ENCODE measurements at places on chromosomes 3 and 15.

GRCh38 chr3:190436331-190436730 lies 13.4 kb downstream of the TMEM207 start:
- no peak for DNase-seq
- peaks cover 3% of the 10 kb centered on the region for H3K4me1 ChIP-seq
- no peaks in the 10 kb centered on the region for H3K36me3 ChIP-seq
- H3K27me3 ChIP-seq, result peaks cover 25% of the 10 kb centered on the region
- H3K27ac ChIP-seq, result no peak overlapping the region

GRCh38 chr3:98999675-99000074 lies 98.2 kb upstream of the DCBLD2 start:
- H3K27me3 ChIP-seq, result peaks cover 7% of the 10 kb centered on the region
- H3K36me3 ChIP-seq, result no peaks in the 10 kb centered on the region
- no peak overlapping the region for H3K27ac ChIP-seq
- DNase-seq, result no peak
- no peaks in the 10 kb centered on the region for H3K4me1 ChIP-seq

GRCh38 chr15:70414626-70415025 lies 316.9 kb upstream of the TLE3 start:
- no peak for DNase-seq
- H3K4me3 ChIP-seq, result no peak overlapping the region
- no peaks in the 10 kb centered on the region for H3K4me1 ChIP-seq
- no peak overlapping the region for H3K27ac ChIP-seq

- no peaks in the 10 kb centered on the region for H3K4me1 ChIP-seq
- no peak for DNase-seq
- H3K27me3 ChIP-seq, result no peaks in the 10 kb centered on the region
- no peak overlapping the region for H3K27ac ChIP-seq
- no peaks in the 10 kb centered on the region for H3K36me3 ChIP-seq
Observed at GRCh38 chr15:46703020-46703861, 1014.1 kb upstream of the SEMA6D start.

GRCh38 chr3:32438596-32439344 lies 47.1 kb downstream of the CMTM7 start:
- peak overlapping the region; percentile 62 for H3K4me3 ChIP-seq
- no peaks in the 10 kb centered on the region for H3K27me3 ChIP-seq
- DNase-seq, result no peak
- peaks cover 17% of the 10 kb centered on the region for H3K36me3 ChIP-seq
- H3K4me1 ChIP-seq, result peaks cover 56% of the 10 kb centered on the region

All from T-helper 2 cell treated with Interferon-gamma antibody and Interleukin-4, amounts not matched to agents 5 μg/mL and 100 μg/mL, for 36 hours (primary cell).